ENCODE measurements at places on chromosomes 3 and 15. TPM values are rescaled to one million over a fixed set of nuclear protein-coding genes. Genes with fewer than 3 reads are reported as not detected.

- no peak for DNase-seq
Measured at GRCh38 chr3:11558411-11558903, 85.3 kb downstream of the VGLL4 start.

GRCh38 chr3:62873761-62874710 lies 1.2 kb downstream of the CADPS start:
- DNase-seq = no peak

DNA sequence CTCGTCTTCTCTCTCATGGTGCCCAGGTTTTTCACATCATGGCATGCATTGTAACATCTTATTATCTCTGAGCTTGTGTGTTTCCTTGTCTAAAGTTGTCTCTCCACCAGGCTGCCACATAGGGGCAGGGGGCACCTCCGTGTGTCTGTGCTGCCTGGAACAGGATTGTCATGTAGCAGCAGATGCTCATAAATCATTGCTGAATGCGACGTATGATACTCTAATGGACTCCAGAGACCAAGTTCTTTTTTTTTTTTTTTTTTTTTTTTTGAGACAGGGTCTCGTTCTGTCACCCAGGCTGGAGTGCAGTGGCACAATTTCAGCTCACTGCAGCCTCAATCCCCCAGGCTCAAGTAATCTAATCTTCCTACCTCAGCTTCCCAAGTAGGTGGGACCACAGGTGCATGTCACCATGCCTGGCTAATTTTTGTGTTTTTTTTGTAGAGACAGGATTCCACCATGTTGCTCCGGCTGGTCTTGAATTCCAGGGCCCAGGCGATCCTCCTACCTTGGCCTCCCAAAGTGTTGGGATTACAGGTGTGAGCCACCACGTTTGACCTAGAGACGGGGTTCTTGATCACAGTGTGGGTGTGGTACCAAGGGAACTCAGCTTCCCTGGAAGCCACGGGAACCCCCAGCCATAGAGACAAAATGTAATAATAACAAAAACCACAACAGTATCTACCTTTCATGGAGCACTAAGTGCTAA lies 4.7 kb upstream of the DNASE1L3 start:
- DNase-seq = no peak

Gene NEO1
- total RNA-seq = 1.1 TPM

GRCh38 chr3:22118542-22118941 lies 367.5 kb upstream of the ZNF385D start:
- DNase-seq = no peak

Gene CKMT1A
- total RNA-seq = not detected

- no peak for DNase-seq
Measured at GRCh38 chr15:22960556-22960955, 19.6 kb downstream of the CYFIP1 start.

DNA sequence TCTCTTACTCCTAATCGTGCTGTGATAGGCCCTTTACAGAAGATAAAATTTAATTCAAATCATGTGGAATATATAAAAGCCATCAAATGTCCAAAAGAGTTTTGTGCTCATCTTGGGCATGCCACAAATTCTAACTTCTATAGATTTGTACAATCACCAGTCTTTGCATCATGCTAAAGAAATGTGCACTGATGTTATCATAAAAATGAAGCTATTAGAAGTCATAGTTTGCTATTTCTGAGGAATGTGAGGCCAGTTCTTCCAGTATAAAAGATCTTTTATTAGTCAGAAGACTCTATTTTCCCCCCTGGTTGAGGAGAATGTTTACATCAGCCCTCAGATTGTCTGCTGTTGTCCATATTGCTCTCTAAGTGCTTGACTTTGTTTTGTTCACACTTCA lies 2.1 kb upstream of the ANXA2 start:
- no peak for DNase-seq

GRCh38 chr3:57889807-57890206 lies 118.4 kb upstream of the FLNB start:
- DNase-seq = peak; percentile 2

Gene CLK3
- total RNA-seq = 60.5 TPM

Gene ADGRG7
- not detected for total RNA-seq

Measured in LHCN-M2 (cell line).